ENCODE measurements at places on chromosomes 1 and 21.

DNA sequence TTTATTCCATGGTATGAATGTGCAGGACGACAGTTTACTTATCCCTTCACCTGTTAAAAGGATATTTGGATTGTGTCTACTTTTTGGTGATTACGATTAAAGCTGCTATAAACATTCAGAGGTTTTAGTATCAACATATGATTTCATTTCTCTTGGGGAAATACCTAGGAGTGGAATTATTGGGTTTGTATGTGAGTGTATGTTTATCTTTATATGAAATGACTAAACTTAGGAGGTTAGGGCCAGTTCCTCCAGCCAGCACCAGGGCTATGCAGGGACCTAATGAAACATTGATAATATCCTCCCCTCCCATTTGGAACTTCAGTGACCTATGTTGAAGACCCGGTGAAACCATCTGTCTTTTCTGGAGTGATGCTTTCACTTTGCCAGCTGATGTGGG is 13.8 kb downstream of the TMEM51 start:
- DNase-seq = no peak

DNA sequence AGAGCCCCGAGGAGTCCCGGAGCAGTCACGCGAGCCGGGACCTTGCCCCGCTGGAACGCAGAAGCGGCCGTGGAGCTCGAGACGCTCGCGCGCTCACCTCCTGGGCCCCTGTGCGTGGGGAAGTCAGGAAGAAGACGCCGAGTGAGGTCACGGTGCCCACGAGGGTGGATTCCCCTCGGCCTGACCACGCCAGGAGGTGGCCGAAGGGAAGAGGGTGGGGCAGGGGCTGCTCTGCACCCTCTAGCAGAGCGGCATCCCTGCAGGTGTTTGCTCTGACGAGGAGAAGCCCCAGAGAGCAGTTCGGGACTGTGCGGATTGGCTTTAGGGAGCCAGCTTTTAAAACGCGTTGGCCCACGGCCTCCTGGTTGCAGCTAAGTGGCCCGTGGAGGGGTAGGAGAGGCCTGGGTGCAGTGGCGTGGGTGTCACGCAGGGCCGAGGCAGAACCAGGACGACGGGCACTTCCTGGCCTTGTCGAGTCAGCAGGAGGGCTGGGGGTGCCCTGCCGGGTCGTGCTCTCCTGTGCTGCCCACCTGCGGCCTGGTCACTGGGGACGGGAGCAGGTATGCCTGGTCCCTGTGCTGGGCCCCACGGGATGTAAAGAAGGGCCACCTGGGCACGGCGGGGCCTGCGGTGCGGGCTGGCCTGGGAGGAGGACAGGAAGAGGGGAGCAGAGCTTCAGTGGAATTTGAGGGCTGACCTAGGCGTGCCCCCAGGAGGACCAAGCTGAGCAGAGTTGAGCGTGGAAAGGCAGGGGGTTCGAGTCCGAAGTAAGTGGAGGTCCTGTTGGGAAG is 1.0 kb downstream of the PDXK start:
- no peak for DNase-seq

DNA sequence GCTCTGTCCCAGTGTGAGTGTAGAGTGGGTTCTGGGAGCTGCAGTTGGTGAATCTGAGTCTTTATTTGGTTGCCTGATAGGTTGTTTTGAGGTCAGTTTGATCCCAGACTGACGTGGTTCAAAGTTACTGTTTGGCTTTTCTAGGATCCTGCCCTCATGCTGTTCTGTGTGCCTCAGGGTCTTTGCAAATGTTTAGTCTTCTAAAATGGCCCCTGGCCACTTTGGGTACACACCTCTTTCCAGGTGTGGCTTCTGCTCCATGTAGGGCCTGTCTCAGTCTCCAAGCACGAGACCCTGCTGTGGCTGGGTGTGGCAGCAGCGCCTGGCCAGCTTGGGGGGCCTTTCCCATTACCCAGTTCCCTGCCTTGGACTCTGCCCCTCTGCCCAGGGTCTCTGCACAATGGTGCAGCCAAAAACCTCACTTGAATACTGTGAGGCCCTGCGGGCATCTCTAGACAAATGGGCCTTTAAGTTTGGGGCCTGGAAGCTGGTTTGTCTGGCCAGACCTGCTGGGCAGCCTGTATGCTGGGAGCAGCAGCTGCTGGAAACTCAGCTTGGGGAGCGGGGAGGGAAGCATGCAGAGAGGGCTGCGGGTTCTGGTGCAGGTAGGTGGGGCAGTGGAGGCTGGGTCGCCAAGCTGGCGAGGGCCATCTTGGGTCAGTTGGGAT is 5.6 kb downstream of the PTPRF start:
- DNase-seq = no peak

DNA sequence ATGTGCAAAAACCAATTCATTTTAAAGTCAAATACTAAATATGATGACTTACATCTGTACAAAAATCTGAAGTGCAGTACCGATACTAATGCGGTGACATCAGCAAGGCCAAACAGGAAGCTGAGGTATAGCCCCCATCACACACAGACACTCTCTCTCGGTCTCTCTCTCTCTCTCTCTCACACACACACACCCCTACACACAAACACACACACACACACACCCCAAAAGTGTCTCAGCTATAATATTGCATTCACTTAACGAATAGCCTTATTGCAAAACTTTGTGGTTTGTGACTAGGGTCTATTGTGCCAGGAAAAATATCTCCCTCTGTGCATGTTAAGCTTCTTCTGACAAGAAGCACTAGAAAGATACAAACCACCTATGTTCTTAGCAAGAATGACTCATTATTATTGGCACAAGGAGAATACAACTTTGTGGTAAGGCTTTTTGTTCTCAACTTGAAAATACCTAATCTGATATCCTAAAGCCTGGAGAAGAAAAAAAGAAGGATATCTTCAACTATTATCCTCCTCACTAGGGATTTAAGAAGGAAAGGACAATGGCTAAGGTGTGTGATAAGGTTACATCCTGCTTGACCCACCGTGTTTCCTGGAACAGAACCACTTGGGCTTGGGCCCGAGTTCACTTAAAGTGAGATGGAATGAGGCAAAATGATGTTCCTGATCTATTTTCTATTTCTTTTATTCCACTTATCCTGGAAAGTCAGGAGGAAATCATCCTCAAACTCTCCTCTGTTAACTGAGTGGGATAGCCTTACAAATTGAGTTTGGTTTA is 107.1 kb downstream of the NIBAN1 start:
- peak; percentile 46 for DNase-seq

- peak; percentile 14 for DNase-seq
Observed at GRCh38 chr1:53369761-53370160, 41.9 kb upstream of the LRP8 start.

GRCh38 chr1:183227422-183228346 is 41.6 kb downstream of the LAMC2 start:
- peak; percentile 37 for DNase-seq

GRCh38 chr1:55117941-55118340 is 78.6 kb downstream of the PCSK9 start:
- no peak for DNase-seq

GRCh38 chr1:114758256-114758832 is 560 bp upstream of the CSDE1 start:
- no peak for DNase-seq

- DNase-seq = no peak
Observed at GRCh38 chr1:43056981-43057391, 98.3 kb upstream of the SLC2A1 start.

- no peak for DNase-seq
Observed at GRCh38 chr1:21378705-21379494, 61.0 kb upstream of the NBPF3 start.
